ENCODE measurements at places on chromosomes 16 and 17. TPM values are rescaled to one million over a fixed set of nuclear protein-coding genes. Genes with fewer than 3 reads are reported as not detected.
A peak's percentile ranks its signal among the peaks of the same experiment; 100 is the strongest.

DNA sequence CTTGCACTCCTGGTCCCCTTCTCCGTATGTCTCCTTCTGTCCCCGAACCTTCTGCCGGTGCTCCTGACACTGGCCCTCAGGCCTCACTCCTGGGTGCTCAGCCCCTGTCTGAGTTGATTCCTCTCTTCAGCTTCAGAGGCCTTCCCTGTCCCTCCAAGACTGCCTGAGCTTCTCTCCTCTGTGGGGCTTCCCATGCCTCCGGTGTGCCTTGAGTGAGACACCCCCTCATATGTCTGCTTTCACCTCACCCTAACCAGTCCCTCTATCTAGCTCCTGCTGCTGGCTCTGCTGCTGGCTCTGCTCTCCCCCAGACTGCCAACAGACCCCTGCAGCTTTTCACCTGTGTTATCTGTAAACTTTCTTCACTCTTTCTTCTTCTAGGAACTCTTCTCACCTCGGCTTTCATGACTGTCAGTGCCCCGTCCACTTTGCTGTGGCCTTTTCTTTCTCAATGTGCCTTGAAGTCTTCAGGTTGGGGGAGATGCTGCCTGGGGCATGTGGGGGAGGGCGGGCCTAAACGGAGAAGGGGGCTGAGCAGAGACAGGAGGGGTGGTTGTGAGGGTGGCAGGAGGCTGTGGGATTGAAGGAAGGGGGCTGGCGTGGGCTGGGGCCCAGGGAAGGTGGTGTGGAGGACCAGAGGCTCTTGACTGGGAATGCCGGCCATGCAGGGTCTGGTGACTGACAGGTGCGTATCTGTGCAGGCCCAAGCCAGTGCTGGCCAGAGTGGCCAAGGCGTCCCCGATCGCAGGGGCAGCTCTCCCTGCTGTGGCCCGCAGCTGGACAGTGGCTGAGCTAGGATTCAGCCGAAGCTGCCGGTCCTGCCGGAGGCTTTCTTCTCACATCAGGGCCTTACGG is 81.3 kb downstream of the METRNL start:
- H3K36me3 ChIP-seq = no peaks in the 10 kb centered on the region
- H3K4me1 ChIP-seq = no peaks in the 10 kb centered on the region
- no peak overlapping the region for H3K4me3 ChIP-seq
- DNase-seq = no peak
- H3K27me3 ChIP-seq = no peaks in the 10 kb centered on the region
- no peak overlapping the region for H3K27ac ChIP-seq

DLX3 gene
- not detected for total RNA-seq

OR4D1 gene
- total RNA-seq = 0.10 TPM

SHISA9 gene
- total RNA-seq = 45.6 TPM

BAIAP2 gene
- total RNA-seq = 22.7 TPM

FCSK gene
- total RNA-seq = 4.0 TPM

SLC13A2 gene
- total RNA-seq = not detected

DNA sequence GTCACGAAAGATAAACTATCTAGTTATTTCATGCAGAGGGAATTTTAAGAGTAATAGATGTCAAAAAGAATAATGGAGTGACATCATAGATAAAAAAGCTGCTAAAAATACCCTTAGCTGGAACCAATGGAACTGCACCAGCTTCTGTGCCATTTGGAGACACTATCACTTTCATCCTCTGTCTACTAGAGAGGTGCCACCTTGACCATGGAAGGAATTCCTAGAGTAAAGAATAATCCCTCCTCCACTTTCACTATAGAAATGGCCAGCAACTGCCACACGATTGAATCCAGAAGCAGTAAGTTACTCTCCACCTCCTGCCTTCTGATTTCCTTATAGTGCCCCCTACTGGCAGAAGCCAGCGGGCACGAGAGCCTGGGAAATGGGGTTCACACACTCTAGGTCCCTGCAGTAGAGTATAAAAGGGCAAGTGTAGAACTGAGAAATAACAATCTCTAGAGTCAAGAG is 2.8 kb upstream of the ALDH3A2 start:
- H3K4me1 ChIP-seq = peaks cover 51% of the 10 kb centered on the region
- no peak overlapping the region for H3K27ac ChIP-seq
- no peak overlapping the region for H3K4me3 ChIP-seq
- peak; percentile 81 for DNase-seq
- H3K36me3 ChIP-seq = no peaks in the 10 kb centered on the region

- H3K4me1 ChIP-seq = peaks cover 11% of the 10 kb centered on the region
- H3K27me3 ChIP-seq = no peaks in the 10 kb centered on the region
- DNase-seq = no peak
- H3K27ac ChIP-seq = no peak overlapping the region
- H3K36me3 ChIP-seq = no peaks in the 10 kb centered on the region
- no peak overlapping the region for H3K4me3 ChIP-seq
Measured at GRCh38 chr16:68404736-68405345, 43.5 kb downstream of the SMPD3 start.

SMYD4 gene
- 18.4 TPM for total RNA-seq

BAHCC1 gene
- 1.1 TPM for total RNA-seq

MYO19 gene
- total RNA-seq = 150 TPM

- no peak overlapping the region for H3K27ac ChIP-seq
- H3K36me3 ChIP-seq = no peaks in the 10 kb centered on the region
- DNase-seq = no peak
- H3K4me3 ChIP-seq = no peak overlapping the region
- no peaks in the 10 kb centered on the region for H3K27me3 ChIP-seq
Measured at GRCh38 chr17:30344283-30345088, 10.6 kb upstream of the TMIGD1 start.

CD300E gene
- not detected for total RNA-seq

DNA sequence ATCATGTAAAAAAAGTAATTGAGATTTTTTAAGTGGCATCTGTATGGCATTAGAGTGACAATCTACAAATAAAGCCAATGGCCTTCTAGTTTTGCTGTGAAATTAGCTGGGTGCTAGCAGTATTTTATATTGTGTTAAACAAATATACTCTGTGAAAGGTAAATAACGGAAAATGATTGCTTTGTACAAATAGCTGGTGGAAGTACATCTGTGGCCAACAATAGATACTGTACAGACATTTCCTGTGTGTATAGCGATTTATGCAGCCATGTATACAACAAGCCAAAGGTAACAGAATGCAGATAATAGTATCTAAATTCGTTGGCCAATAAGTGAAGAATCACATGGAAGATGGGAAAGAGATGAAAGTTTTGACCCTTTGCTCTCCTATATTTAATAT is 26.6 kb downstream of the IQCK start:
- H3K36me3 ChIP-seq = no peaks in the 10 kb centered on the region
- no peak overlapping the region for H3K4me3 ChIP-seq
- no peaks in the 10 kb centered on the region for H3K4me1 ChIP-seq
- H3K27ac ChIP-seq = no peak overlapping the region
- no peaks in the 10 kb centered on the region for H3K27me3 ChIP-seq

DNA sequence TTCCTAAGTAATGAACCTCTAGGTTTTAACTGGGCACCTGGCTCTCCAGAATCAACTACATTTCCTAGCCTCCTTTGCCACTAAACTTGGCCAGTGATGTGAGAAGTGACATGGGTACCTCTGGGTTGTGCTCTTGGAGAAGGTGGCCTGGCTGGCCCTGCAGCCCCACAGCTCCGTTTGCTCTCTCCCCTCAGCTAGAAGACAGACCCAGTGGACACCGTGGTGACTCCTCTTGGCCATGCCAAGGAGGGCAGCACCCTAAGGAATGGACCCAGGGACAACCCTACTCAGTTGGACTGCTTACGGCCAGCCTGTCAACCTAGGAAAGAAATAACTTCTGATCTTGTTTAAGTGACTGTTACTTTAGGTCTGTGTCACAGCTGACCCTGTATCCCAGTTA is 151.4 kb downstream of the TMEM132E start:
- H3K4me3 ChIP-seq = no peak overlapping the region
- H3K4me1 ChIP-seq = no peaks in the 10 kb centered on the region
- DNase-seq = no peak
- no peaks in the 10 kb centered on the region for H3K36me3 ChIP-seq
- no peak overlapping the region for H3K27ac ChIP-seq

- DNase-seq = no peak
- no peaks in the 10 kb centered on the region for H3K27me3 ChIP-seq
- H3K36me3 ChIP-seq = no peaks in the 10 kb centered on the region
Measured at GRCh38 chr17:55327225-55328088, 62.7 kb downstream of the HLF start.

SLC12A3 gene
- not detected for total RNA-seq

DNA sequence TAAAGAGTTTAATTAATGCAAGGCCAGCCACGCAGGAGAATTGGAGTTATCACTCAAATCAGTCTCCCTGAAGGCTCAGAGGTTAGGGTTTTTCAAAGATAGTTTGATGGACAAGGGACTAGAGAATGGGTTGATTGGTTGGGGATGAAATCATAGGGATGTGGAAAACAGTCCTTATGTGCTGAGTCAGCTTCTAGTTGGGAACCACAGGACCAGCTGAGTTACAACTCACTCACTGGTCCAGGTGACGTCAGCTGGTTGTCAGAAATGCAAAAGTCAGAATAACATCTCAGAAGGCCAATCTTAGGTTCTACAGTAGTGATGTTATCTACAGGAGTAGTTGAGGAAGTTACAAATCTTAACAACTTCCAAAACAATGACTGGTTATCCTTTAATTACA is 47.6 kb downstream of the CPD start:
- H3K27me3 ChIP-seq = no peaks in the 10 kb centered on the region
- 0 out of 2 replicates have a peak, but pooled peaks cover 2% of the 10 kb centered on the region for H3K36me3 ChIP-seq
- no peak overlapping the region for H3K27ac ChIP-seq
- DNase-seq = no peak
- H3K4me3 ChIP-seq = no peak overlapping the region
- peaks cover 9% of the 10 kb centered on the region for H3K4me1 ChIP-seq

- peaks cover 6% of the 10 kb centered on the region for H3K4me1 ChIP-seq
- peaks cover 6% of the 10 kb centered on the region for H3K36me3 ChIP-seq
- no peaks in the 10 kb centered on the region for H3K27me3 ChIP-seq
- H3K4me3 ChIP-seq = peak overlapping the region; percentile 93
- H3K27ac ChIP-seq = no peak overlapping the region
- DNase-seq = no peak
Measured at GRCh38 chr17:81910840-81911276, 341 bp downstream of the PCYT2 start.

GRCh38 chr17:79681628-79682261 is 49.0 kb upstream of the ENPP7 start:
- no peak for DNase-seq
- no peaks in the 10 kb centered on the region for H3K27me3 ChIP-seq
- H3K4me3 ChIP-seq = no peak overlapping the region

GRCh38 chr17:42249681-42250446 is 26.3 kb downstream of the STAT5B start:
- no peak for DNase-seq
- no peaks in the 10 kb centered on the region for H3K36me3 ChIP-seq
- no peaks in the 10 kb centered on the region for H3K27me3 ChIP-seq
- no peak overlapping the region for H3K27ac ChIP-seq

- no peaks in the 10 kb centered on the region for H3K27me3 ChIP-seq
- H3K4me1 ChIP-seq = peaks cover 36% of the 10 kb centered on the region
- H3K27ac ChIP-seq = no peak overlapping the region
- H3K36me3 ChIP-seq = no peaks in the 10 kb centered on the region
Measured at GRCh38 chr17:44113868-44114840, 9.3 kb downstream of the HDAC5 start.

DNA sequence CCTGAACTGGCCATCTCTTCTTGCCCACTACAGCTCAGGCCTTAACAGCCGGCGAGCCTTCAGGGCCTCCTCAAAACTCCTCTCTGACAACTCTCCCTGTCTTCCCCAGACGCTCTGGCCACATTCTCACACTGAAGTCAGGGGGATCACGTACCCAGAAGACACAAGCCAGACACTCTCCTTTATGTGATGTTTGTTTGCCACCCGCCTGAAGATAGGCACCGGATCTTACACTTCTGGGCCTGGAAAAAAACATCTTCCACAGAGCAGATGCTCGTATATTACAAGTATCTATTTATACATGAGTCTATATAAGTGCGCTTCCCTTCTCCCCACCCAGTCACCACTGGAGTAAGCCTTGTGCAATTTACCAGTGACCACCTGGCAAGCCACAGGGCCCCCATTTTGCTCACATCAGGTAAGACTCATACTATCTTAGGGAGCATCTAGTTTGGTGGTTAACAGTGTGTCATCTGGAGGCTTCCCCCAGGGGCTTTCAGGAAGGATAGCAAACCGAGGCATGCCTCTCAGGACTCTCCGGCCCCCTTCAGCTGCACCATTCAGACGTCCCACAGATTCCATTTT is 349.4 kb downstream of the SOX9 start:
- no peak overlapping the region for H3K27ac ChIP-seq
- H3K4me3 ChIP-seq = no peak overlapping the region

NPIPA2 gene
- 6.7 TPM for total RNA-seq

DNA sequence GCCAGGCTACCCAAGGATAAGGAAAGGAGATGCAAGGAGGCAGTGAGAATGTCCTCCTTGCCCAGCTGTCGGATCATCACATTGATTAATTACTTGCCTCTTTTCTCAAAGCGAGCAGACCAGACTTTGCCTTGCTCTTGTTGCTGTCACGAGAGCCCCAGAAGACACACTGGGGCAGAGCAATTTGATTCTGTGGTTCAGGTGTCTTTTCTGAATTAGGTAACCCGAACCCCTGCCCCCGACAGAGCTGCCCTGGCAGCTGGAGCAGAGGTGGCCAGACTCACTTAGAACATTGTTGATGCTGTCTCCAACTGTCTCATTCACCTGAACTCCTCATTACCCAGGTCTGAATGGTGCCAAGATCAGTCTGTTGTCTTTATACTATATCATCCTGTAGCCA is 34.3 kb downstream of the VAT1L start:
- H3K4me3 ChIP-seq = no peak overlapping the region
- no peaks in the 10 kb centered on the region for H3K36me3 ChIP-seq
- 0 out of 2 replicates have a peak, but pooled peaks cover 5% of the 10 kb centered on the region for H3K4me1 ChIP-seq
- no peaks in the 10 kb centered on the region for H3K27me3 ChIP-seq
- H3K27ac ChIP-seq = no peak overlapping the region
- peak; percentile 16 for DNase-seq

GRCh38 chr17:45320931-45321461 is 4.2 kb upstream of the MAP3K14 start:
- H3K36me3 ChIP-seq = no peaks in the 10 kb centered on the region
- no peak overlapping the region for H3K27ac ChIP-seq
- no peak overlapping the region for H3K4me3 ChIP-seq
- peaks cover 2% of the 10 kb centered on the region for H3K27me3 ChIP-seq
- peaks cover 11% of the 10 kb centered on the region for H3K4me1 ChIP-seq
- DNase-seq = no peak

DNA sequence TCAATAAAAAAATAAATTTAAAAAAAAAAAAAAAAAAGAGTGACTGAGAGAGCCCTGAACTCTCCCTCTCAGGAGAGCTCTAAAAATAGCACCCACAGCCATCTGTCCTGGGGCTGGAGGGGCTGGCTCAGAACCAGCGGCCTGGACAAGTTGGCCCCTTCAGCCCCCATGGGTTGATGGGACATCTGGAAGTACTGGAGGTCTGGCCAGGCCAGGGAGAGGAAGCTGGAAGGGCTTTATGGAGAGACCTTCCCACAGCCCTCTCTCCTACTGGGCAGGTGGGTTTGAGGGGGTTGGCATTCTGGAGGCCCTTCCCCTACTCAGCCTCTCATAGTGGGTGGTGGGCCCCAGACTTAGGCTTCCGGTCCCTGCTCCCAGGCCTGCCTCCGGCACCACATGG is 93.7 kb upstream of the TMEM97 start:
- no peaks in the 10 kb centered on the region for H3K36me3 ChIP-seq
- H3K27me3 ChIP-seq = no peaks in the 10 kb centered on the region
- DNase-seq = no peak
- no peak overlapping the region for H3K27ac ChIP-seq
- H3K4me3 ChIP-seq = no peak overlapping the region

KRT33A gene
- not detected for total RNA-seq

TPSD1 gene
- not detected for total RNA-seq

- H3K4me3 ChIP-seq = peak overlapping the region; percentile 39
- peaks cover 22% of the 10 kb centered on the region for H3K27me3 ChIP-seq
Measured at GRCh38 chr17:7131423-7131791, 16.8 kb upstream of the ASGR2 start.

- H3K36me3 ChIP-seq = no peaks in the 10 kb centered on the region
- peaks cover 23% of the 10 kb centered on the region for H3K4me1 ChIP-seq
- DNase-seq = no peak
- H3K4me3 ChIP-seq = no peak overlapping the region
- H3K27ac ChIP-seq = no peak overlapping the region
- no peaks in the 10 kb centered on the region for H3K27me3 ChIP-seq
Measured at GRCh38 chr17:36689089-36689667, 87.8 kb downstream of the MRM1 start.

Data from GM23338 (cell line).